ENCODE measurements at places on chromosomes 11 and 22. TPM values are rescaled to one million over a fixed set of nuclear protein-coding genes. Genes with fewer than 3 reads are reported as not detected.

Gene PRDM10
- 2.9 TPM for polyA plus RNA-seq

GRCh38 chr11:113991718-113992458, 17.0 kb downstream of the HTR3A start:
- DNase-seq, result no peak

- no peak for DNase-seq
Observed at GRCh38 chr22:29827091-29827490, 11.0 kb downstream of the ASCC2 start.

DNA sequence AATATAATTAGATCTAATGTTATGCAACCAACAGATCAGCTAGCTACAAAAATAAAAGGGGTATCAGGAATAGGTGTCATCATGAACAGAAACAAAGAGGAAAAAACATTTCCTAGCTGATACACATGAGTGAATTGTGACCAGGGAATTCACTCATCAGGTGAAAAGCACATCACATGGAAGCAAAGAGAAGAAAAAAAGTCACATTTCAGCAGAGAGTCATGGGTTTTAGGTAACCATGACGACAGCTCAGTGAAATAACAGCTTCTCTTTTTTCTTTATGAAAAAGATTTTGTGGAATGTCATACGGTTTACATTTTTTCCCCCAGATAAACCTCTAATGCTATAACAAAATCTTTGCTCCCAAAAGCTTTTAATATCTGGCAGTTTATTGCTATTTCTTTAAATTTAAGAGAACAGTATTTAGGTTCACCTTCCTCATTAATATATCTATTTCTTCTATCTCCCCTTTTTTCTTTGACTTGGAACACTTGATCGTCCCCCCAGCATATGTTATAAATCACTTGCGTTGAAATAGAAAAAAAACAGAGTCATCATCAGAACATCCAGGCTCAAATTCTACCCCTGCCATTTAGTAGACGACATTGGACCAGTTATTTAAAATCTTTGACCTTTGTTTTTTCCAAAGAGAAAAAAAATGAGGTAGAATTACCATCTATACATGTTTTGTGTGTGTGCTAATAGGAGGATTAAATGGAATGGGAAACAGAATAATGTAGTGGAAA, 5.3 kb downstream of the TYR start:
- no peak for DNase-seq

Gene KRTAP5-2
- polyA plus RNA-seq, result 0.08 TPM

Gene CRYBB2
- polyA plus RNA-seq, result 0.10 TPM

Gene TRMT2A
- polyA plus RNA-seq, result 19.9 TPM

Gene CTSW
- 2.2 TPM for polyA plus RNA-seq

Gene RIMBP3C
- polyA plus RNA-seq, result not detected

DNA sequence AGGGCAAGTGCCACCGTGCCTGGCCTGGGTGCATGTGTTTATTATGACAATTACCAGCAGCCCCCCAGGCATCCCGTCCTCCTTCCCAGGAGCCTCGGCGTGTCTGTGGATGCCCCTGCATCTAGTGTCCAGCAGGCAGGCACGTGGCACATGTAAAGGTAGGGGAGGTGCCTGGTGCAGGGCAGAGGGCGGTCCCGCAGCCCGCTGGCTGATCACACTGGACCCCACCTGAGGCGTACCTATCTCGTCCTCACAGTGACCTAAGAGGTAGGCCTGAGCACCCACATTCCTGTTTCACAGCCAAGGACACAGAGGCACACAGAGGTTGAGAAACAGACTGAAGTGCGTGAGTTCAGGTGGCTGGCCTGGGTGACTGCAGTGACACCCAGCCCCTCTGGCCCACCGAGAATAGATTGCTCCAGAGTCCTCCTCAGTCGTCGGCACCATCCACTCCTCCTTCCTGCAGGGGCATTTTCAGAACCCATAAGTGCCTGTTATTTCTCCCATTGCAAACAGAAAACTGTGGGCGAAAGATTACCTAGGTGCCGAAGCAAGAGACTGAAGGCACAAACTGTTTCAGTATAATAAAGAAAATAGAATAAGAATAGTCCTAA, 3.0 kb upstream of the PHRF1 start:
- no peak for DNase-seq

Gene CD3E
- 2.1 TPM for polyA plus RNA-seq

DNA sequence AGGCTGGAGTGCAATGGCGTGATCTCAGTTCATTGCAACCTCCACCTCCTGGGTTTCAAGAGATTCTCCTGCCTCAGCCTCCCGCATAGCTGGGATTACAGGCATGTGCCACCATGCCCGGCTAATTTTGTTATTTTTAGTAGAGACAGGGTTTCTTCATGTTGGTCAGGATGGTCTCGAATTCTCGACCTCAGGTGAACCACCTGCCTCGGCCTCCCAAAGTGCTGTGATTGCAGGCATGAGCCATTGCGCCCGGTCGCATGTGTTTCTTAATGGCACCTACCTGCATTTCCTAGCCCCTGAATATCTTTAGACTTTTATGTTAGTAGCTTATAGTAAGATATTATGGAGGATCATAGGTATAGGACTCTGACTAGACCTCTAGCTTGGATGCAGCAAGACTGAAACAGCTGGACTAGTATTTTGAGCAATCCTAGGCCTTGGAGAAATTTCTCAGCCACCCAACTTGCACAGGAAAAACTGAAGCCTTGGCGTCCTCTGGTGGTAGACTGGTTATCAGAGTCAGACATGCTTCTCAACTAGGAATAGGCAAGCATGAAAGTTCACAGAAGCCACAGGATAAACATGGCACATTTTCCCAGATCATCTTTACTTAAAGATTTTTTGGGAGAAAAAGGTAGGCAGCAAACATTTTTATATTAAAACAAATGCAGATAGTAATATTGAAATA, 22.7 kb upstream of the C1QTNF4 start:
- no peak for DNase-seq

Gene TCN2
- 14.1 TPM for polyA plus RNA-seq

GRCh38 chr11:76628408-76628947, 42.1 kb downstream of the LRRC32 start:
- DNase-seq, result peak; percentile 30

GRCh38 chr11:35321111-35321510, 98.2 kb downstream of the SLC1A2 start:
- DNase-seq, result no peak

DNA sequence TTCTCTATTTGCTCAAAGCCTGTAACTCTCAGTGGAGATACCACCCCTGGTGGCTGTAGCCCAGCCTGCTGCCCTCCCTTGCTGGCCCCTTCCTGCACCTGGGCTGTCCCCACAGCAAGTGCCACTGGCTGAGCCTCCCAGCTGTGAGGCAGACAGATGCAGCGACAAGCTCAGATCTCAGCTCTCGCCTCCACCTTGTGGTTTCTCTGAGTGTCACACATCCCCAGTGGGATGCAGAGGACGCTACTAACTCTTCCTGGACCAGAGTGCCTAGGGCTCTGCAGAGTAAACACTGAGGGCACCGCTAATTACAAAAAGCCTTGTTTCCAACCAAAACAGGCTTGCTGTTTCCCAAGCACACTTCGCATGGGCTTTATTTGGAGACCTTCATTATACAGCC, 8.9 kb downstream of the YPEL1 start:
- no peak for DNase-seq

Gene KDM4E
- polyA plus RNA-seq, result not detected

Gene EHF
- 4.1 TPM for polyA plus RNA-seq

Gene PDGFB
- polyA plus RNA-seq, result 4.5 TPM

DNA sequence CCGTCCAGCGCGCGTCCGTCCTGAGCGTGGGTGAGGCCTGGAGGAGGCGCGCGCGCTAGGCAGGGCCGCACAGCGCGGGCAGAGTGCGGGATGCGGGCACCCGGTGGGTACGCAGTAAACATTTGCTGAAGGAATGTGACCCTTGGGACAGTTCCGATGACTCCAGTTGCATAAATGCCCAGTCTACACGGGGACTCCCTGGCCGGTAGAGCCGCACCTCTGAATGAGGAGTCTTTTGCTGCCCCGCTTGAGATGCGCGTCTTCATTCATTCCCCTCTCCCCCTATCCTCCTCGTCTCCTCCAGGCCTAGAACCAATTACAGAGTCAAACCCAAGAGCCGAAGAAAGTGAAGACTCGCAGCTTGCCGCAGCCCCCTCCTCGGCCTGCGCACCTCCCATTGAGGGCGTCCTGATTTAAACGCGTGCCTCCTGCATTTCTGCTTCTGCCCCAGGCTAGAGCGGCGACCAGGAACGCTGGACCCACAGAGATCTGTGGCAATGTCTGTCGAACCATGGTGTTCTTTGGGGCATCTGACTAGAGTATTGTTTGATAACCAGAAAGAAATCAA, 729 bp upstream of the CHKB start:
- no peak for DNase-seq

Gene CSTPP1
- 6.6 TPM for polyA plus RNA-seq

DNA sequence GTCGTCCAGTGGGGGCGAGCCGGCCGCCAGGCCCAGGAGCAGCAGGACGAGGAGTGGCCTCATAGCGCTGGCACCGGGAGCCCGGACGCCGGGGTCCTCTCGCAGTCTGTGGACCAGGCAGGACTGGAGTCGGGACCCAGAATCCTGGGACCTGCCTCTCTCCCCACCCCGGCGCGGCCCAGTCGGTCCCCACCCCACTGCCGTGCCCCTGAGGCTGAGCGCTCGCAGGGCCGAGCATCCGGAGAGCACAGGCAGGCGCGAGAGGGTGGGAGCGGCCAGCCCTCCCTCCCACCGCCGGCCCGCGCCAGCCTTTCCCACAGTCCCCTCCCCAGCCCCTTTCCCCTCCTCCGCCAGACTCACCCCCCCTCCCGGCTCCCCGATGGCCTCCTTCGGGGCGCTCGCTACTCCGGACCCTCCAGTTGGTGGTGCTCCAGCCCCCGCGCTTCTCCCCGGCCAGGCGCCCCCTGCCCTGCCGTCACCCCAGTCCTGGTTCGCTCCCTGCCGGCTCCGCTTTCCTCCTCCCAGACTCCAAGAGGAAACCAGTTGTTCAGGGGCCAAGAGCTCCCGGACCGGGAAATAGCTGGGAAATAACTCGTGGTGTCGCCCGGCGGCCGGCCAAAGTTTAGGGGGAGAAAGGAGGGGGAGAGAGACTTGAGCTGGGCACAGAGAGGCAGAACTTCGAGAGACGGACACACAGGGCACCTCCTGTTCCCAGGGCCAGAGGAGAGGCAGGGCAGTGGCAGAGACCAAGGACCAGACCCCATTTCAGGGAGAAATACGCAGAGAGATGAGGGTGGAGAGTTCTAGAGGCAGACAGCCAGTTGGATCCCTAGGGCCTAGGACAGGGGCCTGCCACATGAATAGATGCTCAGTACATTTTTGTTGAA, at the start of gene C1QTNF5:
C1QTNF5 (minus strand) TSS at position 549 of the 887 bp plus-strand sequence; CDS start at position 63, 486 bp downstream.
- no peak for DNase-seq

DNA sequence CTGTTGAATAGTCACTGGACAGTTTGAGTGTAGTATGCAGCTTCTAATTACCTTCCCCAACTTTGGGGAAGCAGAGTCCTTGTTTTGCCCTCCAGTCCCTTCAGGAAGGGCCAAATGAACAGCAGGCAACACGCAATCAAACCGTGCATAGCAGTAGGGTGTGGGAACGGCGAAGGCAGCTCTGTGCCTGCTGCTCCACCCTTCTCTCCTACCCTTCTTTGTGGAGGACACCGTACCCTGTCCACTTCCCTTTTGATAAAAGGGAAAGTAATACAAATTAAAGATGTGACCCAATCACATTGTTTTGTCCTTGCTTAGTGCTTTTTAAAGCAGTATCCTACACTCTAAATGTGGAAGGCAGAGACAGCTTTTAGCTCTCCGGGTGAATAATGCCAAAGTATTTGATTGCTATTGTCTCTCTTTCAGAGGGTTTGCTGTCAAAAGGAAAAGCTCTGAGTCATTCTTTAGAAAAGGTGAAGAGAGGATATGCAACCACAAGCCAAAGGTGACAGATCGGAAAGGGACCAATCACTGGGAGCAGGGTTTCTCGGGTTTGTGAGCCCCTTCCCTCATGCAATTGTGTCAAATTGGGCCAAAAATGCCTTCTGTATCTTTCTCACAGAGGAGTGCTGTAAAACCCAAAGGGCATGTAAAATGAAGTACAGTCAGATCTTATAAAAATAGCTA, 407.3 kb upstream of the CCDC90B start:
- DNase-seq, result no peak

Gene SCUBE1
- polyA plus RNA-seq, result 0.46 TPM

DNA sequence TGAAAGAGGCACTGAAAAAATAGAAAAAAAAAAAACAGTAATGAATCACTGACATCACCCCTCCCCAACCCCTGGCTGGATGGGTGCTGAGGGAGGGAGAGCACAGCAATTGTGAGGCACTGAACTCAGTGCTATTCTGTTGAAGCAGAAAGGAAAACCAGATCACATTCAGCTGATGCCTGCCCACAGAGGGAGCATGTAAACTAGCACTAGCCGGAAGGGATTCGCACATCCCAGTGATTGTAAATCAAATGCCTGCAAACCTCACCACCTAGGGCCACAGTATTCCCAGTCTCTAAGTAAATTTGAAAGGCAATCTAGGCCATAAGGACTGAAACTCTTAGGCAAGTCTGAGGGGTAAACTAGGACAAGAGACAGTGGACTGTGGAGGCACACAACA, 772.0 kb upstream of the CCDC179 start:
- DNase-seq, result no peak

Gene CATSPERZ
- not detected for polyA plus RNA-seq

Gene OR2AG1
- polyA plus RNA-seq, result not detected

Gene GALNT18
- 3.3 TPM for polyA plus RNA-seq

- no peak for DNase-seq
Observed at GRCh38 chr11:131491503-131491902, 121.1 kb downstream of the NTM start.

GRCh38 chr11:36388071-36388470, 92.0 kb downstream of the PRR5L start:
- DNase-seq, result no peak

GRCh38 chr11:47724041-47724729, 9.0 kb upstream of the AGBL2 start:
- DNase-seq, result peak; percentile 49

Gene OR4C16
- polyA plus RNA-seq, result not detected

GRCh38 chr11:102390667-102391465, 43.9 kb downstream of the BIRC2 start:
- peak; percentile 72 for DNase-seq

Gene PRR33
- not detected for polyA plus RNA-seq

Gene MRGPRX2
- not detected for polyA plus RNA-seq

DNA sequence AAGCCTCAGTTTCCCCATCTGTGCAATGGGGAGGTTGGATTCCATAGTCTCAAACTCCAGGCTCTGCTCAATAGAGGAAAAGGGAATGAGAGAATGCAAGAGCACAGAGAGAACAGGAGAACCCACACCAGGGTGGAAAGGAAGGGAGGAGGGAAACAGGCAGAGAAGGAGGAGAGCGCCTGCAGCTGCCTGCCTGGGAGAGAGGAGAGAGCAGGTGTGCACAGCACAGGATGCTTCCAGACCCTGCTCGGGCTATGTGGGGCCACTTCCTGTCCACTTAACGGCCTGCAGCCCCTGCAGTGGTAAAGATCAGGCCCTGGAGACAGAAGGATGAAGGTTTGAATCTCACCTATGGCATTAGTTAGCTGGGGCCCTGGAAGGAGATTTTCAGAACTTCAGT, 12.3 kb downstream of the LRRC32 start:
- DNase-seq, result no peak

DNA sequence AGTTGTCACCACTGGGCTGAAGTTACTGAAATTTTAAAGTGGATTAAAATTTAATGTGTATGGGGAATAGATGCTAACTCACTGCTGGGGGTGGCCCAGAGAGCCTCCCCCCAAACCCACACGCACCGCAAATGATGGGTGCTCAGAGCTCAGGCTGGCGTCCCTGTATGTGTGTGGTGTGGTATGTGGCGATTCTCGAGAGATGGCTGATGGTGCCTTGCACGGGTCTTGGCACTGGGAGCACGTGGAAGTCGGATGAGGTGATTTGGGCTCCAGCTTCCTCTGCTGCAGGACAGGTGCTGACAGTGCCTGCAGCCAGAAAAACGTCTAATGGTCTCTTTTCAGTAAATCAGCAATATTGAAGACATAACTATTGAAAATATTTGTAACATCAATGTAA, 1473.3 kb downstream of the TBC1D22A start:
- no peak for DNase-seq

- DNase-seq, result no peak
Observed at GRCh38 chr11:44258839-44259420, 51.0 kb downstream of the ALX4 start.

All from liver (tissue), 10 donors.